Central memory CD4-positive, alpha-beta T cell (primary cell): ENCODE measurements at places on chromosomes 3 and 15.

DNA sequence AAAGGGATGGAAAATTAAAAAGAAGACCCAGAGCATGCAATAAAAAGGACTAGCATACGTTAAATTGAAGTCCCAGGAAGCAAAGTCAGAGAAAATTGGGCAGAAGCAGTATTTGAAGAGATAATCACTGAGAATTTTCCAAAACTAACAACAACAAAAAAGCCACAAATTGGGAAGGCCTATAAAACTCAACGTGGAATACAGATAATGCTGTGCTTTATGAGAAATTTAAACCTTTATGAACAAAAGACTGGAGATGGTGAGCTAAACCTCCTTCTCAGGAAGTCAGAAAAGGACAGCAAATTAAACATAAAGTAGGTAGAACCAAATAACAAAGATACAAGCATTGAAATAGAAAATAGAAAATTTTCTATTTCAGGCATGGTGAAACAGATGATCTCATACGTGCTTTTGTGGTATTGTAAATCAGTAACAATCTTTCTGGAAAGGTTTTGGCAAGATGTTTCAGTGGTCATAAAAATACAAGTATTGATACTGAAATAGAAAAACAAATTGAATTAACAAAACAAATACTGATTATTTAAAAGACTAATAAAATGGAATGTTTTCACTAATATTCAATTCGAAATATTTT, 55.6 kb downstream of the LYSMD4 start:
- DNase-seq: no peak

- DNase-seq: peak; percentile 70
Observed at GRCh38 chr15:70672081-70672480, 91.3 kb downstream of the UACA start.

GRCh38 chr3:160226026-160226907, 1.0 kb downstream of the C3orf80 start:
- DNase-seq: no peak

DNA sequence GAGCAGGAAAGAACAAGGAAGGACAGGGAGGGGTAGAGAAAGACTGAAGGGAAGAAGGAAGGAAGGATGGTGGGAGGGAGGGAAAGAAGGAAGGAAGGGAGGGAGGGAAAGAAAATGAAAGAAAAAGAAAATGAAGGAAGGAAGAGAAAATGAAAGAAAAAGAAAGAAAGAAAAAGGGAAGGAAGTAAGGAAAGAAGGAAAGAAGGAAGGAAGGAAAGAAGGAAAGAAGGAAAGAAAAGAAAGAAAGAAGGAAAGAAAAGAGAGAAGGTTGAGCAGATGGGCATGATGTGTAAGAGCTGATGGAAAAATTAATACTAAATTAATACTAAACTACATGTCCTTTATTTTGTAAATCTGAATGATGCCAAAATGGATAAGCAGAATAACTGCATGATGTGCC, 418.3 kb upstream of the CDIN1 start:
- no peak for DNase-seq

DNA sequence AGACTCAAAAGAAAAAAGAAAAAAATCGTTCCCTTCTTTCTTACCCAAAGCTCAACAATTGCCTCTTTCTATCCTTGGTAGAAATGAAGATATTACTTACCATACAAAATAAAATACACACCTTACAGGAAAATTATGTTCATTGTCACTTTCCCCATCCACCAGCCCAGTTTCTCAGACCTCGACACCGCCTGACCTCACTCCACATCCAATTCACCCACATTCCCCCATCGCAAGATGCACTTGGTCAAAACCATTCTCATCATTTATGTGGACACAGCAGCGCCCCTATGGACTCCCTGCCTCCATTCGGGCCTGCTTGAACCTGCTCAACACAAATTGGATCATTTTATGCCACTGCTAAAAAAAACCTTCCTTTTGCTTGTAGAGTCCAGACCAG, 7.0 kb downstream of the ANPEP start:
- DNase-seq: no peak

GRCh38 chr3:47912006-47912504, 104.2 kb downstream of the MAP4 start:
- DNase-seq: no peak
